Hair follicular keratinocyte (primary cell): ENCODE measurements at places on chromosomes 5 and 9. TPM values are rescaled to one million over a fixed set of nuclear protein-coding genes. Genes with fewer than 3 reads are reported as not detected.

Gene TCOF1
- total RNA-seq: 25.9 and 83.3 TPM in 2 replicates

Gene ANKRD34B
- not detected in 2 replicates for total RNA-seq

Gene ACTL7A
- total RNA-seq: not detected in 2 replicates

Gene TMEM252
- not detected in 2 replicates for total RNA-seq

Gene FSTL4
- total RNA-seq: 0.61 and 2.3 TPM in 2 replicates
